ENCODE measurements at places on chromosomes 3 and 15.

DNA sequence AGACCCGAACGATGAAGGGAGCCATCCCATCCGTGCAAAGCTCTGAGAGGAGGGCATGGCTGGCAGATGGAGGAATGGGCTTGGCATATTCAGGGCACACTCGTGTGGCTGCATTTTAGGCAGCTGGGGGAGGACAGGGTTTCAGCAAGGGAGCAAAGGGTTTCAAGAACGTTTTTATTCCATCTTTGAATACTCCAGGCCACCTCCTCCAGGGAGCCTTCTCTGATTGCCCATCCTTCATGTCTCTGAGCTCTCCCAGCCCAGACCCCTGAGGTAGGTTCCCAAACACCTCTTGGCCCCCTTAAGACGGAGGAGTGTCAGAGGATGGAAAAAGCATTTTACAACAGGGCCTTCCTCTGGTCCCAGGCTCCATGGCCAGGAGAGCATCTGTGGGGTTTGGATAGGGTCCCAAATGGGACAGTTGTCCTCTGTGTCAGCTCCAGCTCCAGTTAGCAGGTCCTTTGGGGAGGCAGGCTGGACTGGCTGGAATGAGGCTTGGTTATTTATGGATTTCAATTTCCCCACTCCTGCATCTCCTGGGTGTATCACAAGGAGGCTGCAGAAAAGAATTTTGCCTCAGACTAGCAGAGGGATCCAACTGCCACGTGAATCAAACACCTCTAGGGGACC lies 17.7 kb upstream of the SLC6A1 start:
- no peak for DNase-seq

DNA sequence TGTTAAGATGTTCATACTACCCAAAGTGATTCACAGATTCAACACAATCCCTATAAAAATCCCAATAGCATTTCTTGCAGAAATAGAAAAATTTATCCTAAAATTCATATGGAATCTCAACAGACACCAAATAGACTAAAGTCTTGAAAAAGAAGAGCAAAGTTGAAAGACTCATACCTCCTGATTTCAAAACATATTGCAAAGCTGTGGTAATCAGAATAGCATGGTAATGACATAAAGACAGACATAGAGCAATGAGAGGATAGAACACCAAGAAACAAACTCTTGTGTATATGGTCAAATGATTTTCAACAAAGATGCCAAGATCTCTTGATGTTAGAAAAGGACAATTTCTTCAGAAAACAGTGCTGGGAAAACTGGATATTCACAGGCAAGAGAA lies 8.3 kb downstream of the GLB1 start:
- DNase-seq: no peak

DNA sequence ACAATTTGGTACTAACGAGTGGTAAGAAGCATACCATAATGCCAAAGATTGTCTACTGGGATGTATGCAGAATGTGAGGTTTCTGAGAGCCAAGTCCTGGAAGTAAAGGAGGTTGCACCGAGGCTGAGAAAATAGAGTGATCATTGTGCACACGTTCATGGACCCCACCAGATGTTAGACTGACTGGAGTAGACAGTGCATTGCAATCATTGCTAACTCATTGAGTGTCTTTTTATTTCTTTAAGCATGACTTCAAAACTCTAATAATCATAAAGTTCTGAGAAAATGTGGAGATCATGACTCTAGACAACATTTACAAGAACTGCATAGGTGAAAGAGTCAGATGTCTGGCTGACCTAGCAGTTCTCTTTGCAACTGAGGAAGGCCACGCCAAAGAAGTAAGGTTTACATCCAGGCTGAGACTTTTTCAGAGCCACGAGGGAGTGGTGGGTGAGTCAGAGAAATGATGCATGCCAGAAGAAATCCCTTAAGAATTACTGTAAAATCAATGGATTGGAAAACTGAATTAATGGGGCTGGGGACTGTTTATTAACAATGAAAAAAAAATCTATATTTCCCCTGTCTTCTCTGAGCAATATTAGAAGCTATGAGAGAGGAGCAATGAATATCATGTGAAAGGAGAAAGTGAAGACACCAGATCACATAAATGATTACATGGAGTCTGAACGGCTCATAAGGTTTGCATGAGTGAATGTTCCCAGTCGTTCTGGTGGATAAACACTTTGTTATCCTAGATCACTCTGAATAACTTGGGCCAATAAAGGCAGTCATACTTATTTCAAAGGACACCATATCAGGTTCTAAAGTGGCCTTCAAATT lies 76.0 kb upstream of the SLC25A26 start:
- DNase-seq: no peak

DNA sequence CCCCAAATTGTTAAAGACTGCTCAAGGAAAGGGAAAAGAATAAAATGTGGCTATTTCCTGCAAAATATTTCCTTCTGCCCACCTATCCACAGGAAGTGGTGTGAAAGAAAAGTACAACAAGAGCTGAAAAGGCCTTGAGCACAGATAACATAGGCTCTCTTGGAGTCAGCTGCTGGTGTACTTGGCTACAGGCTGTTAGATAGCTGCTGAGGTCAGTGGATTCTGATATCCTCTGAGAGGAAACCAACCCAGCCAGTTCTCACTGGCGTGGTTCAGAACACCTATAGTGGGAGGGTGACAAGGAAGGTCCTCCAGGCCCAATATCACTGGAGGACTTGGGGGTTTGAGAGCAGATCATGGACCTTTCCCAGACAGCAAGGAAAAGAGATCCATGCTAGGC lies 124.4 kb upstream of the GAP43 start:
- DNase-seq: no peak

GRCh38 chr3:122793568-122794416 lies at the start of gene HSPBAP1:
TSS of gene HSPBAP1 (minus strand) at chr3:122793831. CDS start at chr3:122793680, 151 bp downstream.
- peak; percentile 89 for DNase-seq

GRCh38 chr3:9216736-9217135 lies 32.7 kb downstream of the SRGAP3 start:
- no peak for DNase-seq

DNA sequence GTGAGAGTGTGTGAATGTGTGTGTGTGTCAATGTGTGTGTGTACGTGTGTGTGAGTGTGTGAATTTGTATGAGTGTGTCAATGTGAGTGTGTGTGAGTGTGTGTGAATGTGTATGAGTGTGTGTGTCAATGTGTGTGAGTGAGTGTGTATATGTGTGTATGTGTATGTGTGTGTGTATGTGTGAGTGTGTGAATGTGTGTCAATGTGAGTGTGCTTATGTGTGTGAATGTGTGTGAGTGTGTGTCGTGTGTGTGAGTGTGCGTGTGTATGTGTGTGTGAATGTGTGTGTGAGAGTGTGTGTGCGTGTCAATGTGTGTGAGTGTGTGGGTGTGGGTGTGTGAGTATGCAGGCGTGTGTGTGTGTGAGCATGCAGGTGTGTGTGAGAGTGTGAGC lies 93.5 kb upstream of the ALDH1A3 start:
- DNase-seq: no peak

DNA sequence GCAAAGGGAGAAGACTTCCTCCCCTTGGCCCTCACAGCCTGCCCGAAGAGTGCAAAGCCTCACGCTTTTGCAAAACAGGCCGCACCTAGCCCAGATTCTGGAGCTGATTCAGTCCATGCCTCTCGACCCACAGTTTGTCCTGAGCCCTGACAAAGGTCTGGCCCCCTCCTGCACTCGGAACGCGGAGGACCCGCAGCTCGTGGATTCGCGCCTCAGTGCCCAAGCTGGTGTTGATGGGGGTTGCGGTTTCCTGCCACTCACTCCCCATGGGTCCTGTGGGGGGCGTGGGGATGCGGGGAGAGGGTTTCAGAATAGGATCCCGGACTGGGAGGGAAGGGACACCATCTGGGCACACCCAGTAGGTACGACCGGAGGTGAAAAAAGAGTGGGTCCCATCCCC lies 594 bp upstream of the CRABP1 start:
- no peak for DNase-seq

- no peak for DNase-seq
Observed at GRCh38 chr3:102057781-102058421, 208.6 kb downstream of the NFKBIZ start.
